ENCODE measurements at places on chromosomes 6 and 20. TPM values are rescaled to one million over a fixed set of nuclear protein-coding genes. Genes with fewer than 3 reads are reported as not detected.

The HTR1B gene
- total RNA-seq = 2.7 TPM

The TFAP2A gene
- not detected for total RNA-seq

The NAA20 gene
- total RNA-seq = 33.3 TPM

The COL9A3 gene
- not detected for total RNA-seq

The MUCL3 gene
- total RNA-seq = not detected

The RIPK1 gene
- total RNA-seq = 30.9 TPM

The PGC gene
- total RNA-seq = not detected

The TSPO2 gene
- not detected for total RNA-seq

The AIG1 gene
- total RNA-seq = 44.4 TPM
